ENCODE measurements at places on chromosomes 6 and 20. TPM values are rescaled to one million over a fixed set of nuclear protein-coding genes. Genes with fewer than 3 reads are reported as not detected.

GRCh38 chr6:152775428-152775827 lies 24.8 kb downstream of the VIP start:
- peaks cover 6% of the 10 kb centered on the region for H3K4me1 ChIP-seq
- H3K36me3 ChIP-seq = no peaks in the 10 kb centered on the region
- DNase-seq = no peak
- H3K27me3 ChIP-seq = peaks cover 6% of the 10 kb centered on the region
- no peak overlapping the region for H3K27ac ChIP-seq
- no peak overlapping the region for H3K4me3 ChIP-seq

DNA sequence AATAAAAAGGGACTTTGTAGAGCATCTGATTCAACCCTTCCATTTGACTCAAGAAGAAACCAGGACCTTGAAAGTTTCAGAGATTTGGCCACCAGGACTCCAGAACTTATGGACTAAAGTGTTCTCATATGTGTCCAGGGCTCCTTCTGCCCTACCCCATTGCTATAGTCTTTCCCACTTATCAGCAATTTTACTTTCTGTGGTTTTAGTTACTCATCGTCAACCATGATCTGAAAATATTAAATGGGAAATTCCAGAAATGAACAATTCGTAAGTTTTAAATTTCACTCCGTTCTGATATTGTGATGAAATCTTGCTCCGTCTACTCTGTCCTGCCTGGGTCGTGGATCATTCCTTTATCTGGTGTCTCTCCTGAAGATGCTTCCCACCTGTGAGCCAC lies 259.8 kb downstream of the PHACTR1 start:
- H3K36me3 ChIP-seq = no peaks in the 10 kb centered on the region
- H3K27me3 ChIP-seq = no peaks in the 10 kb centered on the region
- H3K4me3 ChIP-seq = no peak overlapping the region
- H3K27ac ChIP-seq = no peak overlapping the region
- DNase-seq = no peak

GRCh38 chr6:73309785-73310502 lies 44.1 kb downstream of the DPPA5 start:
- H3K4me1 ChIP-seq = peaks cover 35% of the 10 kb centered on the region
- peak; percentile 42 for DNase-seq
- no peaks in the 10 kb centered on the region for H3K36me3 ChIP-seq
- H3K4me3 ChIP-seq = peak overlapping the region; percentile 99

DNA sequence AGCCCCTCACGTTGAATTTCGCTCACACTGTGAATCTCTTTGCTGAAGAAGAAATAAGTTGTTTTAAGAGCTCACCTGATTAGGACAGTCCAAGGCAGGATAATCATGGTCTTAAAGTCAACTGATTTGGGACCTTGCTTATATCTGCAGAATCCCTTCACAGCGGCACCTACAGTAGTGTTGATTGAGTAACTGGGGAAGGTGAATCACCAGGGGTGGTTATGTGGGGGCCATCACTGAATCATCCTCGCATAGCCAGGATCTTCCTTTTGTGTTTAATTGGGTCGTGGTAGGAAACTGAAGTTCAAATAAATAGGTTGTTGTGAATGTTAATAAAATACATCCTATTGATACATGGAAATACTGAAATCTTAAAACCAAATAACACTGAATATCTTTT lies 20.2 kb upstream of the MICA start:
- no peaks in the 10 kb centered on the region for H3K4me1 ChIP-seq
- H3K36me3 ChIP-seq = no peaks in the 10 kb centered on the region
- no peak for DNase-seq
- H3K4me3 ChIP-seq = no peak overlapping the region
- H3K27me3 ChIP-seq = peaks cover 2% of the 10 kb centered on the region
- H3K27ac ChIP-seq = no peak overlapping the region

DNA sequence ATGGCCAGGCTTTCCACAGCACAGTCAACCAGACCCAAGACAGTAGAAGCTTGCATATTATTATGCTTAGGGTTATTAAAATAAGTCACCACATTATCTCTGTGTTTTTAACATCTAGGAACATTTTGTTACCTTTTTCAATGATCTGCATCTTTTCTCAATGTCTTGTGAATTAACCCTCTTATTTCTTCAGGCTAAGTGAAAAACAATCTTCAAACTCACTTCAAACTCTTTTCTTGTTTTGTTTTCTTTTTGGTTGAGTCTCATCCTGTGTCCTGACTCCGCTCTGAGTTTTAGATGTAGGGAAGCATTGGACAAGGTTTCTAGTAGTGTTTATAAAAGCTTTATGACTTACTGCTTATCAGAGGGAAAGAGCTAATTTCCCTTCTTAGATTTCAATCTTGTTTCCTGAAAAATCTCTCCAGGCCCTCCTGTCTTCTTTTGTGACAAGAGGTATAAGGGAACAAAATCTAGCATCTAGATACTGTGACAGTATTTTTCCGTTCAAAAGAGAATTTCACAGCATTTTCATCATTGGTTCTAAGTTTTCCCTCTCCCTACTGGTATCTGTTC lies 26.2 kb downstream of the NOX3 start:
- no peak for DNase-seq
- no peak overlapping the region for H3K4me3 ChIP-seq

DNA sequence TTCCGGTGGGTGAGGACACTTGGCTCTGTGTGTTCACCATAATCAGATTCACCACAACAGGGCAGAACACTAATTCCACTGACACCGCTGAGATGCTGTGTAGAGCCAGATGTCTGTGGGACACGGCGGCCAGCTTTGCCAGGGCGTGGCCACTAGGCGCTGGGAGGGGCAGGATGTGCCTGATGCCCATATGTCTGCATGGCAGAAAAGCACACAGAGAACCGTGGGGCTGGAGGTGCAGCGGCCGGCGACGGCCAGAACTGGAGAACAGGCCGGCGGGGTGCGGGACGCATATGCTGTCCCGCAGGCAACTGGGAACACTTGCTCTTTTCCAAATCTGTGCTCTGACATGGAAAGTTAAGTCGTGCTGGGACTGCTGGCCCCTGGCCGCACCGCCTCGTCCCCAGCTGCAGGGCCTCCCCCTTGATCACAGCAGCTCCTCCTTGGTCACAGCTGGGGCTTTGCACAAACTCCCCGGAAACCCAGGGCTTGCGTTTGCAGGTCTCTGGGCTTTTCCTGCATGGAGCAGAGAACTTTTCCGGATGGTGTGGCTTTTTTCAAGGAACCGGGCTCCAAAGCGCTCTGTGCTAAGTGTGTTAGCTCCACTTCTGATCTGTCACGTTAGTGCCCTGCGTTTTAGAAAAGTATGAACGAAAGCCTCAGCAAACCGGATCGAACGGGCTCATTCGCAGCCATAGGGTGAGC lies 31.1 kb downstream of the NTSR1 start:
- H3K4me1 ChIP-seq = peaks cover 26% of the 10 kb centered on the region
- no peaks in the 10 kb centered on the region for H3K36me3 ChIP-seq
- peak overlapping the region; percentile 90 for H3K27ac ChIP-seq
- no peaks in the 10 kb centered on the region for H3K27me3 ChIP-seq

- peaks cover 18% of the 10 kb centered on the region for H3K36me3 ChIP-seq
- no peak for DNase-seq
- no peak overlapping the region for H3K27ac ChIP-seq
- H3K4me3 ChIP-seq = no peak overlapping the region
These were observed 15.3 kb downstream of the TCFL5 start for GRCh38 chr20:62846166-62846890.

GRCh38 chr20:44207126-44207723 lies 3.3 kb downstream of the OSER1 start:
- H3K4me3 ChIP-seq = no peak overlapping the region
- H3K27ac ChIP-seq = no peak overlapping the region
- H3K27me3 ChIP-seq = peaks cover 15% of the 10 kb centered on the region
- H3K4me1 ChIP-seq = peaks cover 44% of the 10 kb centered on the region

- no peak overlapping the region for H3K4me3 ChIP-seq
- H3K27me3 ChIP-seq = no peaks in the 10 kb centered on the region
- no peaks in the 10 kb centered on the region for H3K36me3 ChIP-seq
- DNase-seq = no peak
- H3K4me1 ChIP-seq = peaks cover 37% of the 10 kb centered on the region
These were observed 252.4 kb upstream of the TAB2 start for GRCh38 chr6:149065121-149065520.

DNA sequence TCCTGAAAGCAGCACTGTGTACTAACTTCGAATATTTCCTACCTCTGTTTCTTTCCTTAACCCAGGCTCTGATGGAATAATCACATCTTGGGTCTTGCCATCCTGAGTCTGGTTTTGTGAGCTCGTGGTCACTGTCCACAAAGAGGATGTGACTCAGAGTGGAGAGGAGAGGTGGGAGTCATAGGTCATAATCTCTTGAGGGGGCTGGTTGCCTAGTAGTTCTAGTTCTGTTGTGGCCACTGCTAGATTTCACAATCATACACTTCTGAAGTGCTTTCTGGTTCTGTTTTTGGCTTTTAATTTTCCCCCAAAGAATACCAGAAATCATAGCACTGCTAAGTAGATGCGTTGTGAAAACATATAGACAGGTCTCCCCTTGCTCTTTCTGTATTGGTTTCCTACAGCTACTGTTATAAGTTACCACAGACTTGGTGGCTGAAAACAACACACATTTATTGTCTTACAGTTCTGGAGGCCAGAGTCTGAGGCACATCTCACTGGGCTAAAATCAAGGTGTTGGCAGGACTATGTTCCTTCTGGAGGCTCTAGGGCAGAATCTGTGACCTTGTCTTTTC lies 102.8 kb downstream of the NRSN1 start:
- H3K27me3 ChIP-seq = peaks cover 1% of the 10 kb centered on the region
- no peaks in the 10 kb centered on the region for H3K4me1 ChIP-seq
- H3K27ac ChIP-seq = no peak overlapping the region
- DNase-seq = no peak
- no peak overlapping the region for H3K4me3 ChIP-seq

GRCh38 chr6:34240329-34241248 lies 3.9 kb downstream of the HMGA1 start:
- peaks cover 13% of the 10 kb centered on the region for H3K27me3 ChIP-seq
- H3K36me3 ChIP-seq = peaks cover 7% of the 10 kb centered on the region
- H3K27ac ChIP-seq = peak overlapping the region; percentile 7

GRCh38 chr20:57175397-57176010 lies 90.9 kb downstream of the BMP7 start:
- DNase-seq = no peak
- H3K4me3 ChIP-seq = no peak overlapping the region

DNA sequence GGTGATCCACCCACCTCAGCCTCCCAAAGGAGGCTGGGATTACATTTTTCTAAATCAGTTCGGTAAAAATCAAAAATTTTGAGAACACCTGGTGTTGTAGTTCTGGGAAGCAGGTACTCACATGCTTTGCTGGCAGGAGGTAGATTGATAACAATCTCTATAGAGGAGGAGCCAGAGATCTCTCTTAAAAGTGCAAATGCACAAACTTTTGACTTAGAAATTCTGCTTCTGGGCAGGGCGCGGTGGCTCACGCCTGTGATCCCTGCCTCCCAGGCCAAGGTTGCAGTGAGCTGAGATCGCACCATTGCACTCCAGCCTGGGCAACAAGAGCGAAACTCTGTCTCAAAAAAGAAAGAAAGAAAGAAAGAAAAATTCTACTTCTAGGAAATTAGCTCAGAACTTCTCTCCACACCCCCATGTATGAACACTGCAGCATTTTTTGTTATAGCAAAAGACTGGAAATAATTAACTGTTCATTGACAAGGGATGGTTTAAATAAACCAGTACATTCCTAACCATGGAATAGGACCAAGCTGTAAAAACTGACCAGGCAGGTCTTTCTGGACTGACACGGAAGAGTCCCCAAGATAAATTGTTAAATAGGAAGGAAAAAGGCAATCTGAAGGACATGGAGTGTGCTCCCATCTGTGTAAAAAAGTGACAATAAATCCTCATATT lies 14.4 kb upstream of the TRIB3 start:
- no peaks in the 10 kb centered on the region for H3K36me3 ChIP-seq
- DNase-seq = no peak
- H3K4me1 ChIP-seq = no peaks in the 10 kb centered on the region
- H3K27ac ChIP-seq = no peak overlapping the region
- H3K4me3 ChIP-seq = no peak overlapping the region

DNA sequence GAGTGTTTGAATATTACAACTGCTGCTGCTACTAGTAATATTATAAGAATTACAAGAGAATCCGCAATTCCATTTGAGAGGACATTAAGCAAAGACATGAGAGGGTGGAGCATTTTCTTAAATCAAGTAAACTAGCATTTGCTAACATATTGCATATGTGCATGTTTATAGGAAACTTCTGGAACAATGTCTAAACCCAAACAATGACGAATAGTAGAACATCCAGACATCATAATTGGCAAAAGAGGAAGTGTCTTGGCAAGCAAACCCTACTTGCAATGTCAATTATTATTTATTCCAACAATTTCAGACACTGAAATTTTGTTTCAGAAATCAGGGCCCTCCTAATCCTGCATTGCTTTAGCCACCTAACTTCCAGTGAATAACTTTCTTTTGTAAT lies 1155.3 kb upstream of the GJE1 start:
- no peak for DNase-seq
- H3K27me3 ChIP-seq = no peaks in the 10 kb centered on the region
- H3K4me1 ChIP-seq = no peaks in the 10 kb centered on the region

GRCh38 chr6:84314377-84314898 lies 87.0 kb upstream of the CEP162 start:
- no peak for DNase-seq
- H3K27me3 ChIP-seq = no peaks in the 10 kb centered on the region
- H3K4me3 ChIP-seq = no peak overlapping the region
- no peak overlapping the region for H3K27ac ChIP-seq
- no peaks in the 10 kb centered on the region for H3K36me3 ChIP-seq
- H3K4me1 ChIP-seq = no peaks in the 10 kb centered on the region

- peaks cover 4% of the 10 kb centered on the region for H3K27me3 ChIP-seq
- H3K4me1 ChIP-seq = no peaks in the 10 kb centered on the region
- H3K36me3 ChIP-seq = no peaks in the 10 kb centered on the region
- no peak overlapping the region for H3K4me3 ChIP-seq
- no peak overlapping the region for H3K27ac ChIP-seq
These were observed 123.3 kb upstream of the MLN start for GRCh38 chr6:33927112-33927511.

GRCh38 chr6:52361414-52361944 lies 472 bp upstream of the PAQR8 start:
- no peaks in the 10 kb centered on the region for H3K36me3 ChIP-seq
- peak; percentile 51 for DNase-seq
- H3K27ac ChIP-seq = peak overlapping the region; percentile 92
- H3K4me1 ChIP-seq = peaks cover 29% of the 10 kb centered on the region

SUMO4 gene
- polyA plus RNA-seq = not detected

C6orf15 gene
- polyA plus RNA-seq = not detected

RNGTT gene
- 18.9 TPM for polyA plus RNA-seq

MEP1A gene
- not detected for polyA plus RNA-seq

FAM162B gene
- polyA plus RNA-seq = not detected

CD109 gene
- polyA plus RNA-seq = 0.09 TPM

MYB gene
- 0.24 TPM for polyA plus RNA-seq
